ENCODE measurements at places on chromosomes 16 and 17.

DNA sequence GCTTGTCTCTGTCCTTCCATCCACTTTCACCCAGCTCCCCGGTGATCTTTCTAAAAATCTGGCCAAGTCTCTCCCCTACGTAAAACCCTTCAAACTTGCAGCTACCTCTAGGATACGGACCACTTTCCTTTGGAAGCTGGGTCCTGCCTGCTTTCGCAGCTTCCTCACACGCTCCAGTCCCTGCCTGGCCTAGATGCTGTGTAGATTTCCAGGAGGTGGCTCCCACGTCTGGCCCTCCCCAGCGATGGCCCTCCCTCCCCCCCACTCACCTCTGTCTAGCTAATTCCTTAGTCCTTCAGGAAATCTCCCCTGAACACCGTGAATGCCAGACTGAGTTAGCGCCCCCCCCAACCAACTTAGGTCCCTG is 579 bp upstream of the LRRC59 start:
- H3K4me1 ChIP-seq = peaks cover 25% of the 10 kb centered on the region
- H3K27me3 ChIP-seq = no peaks in the 10 kb centered on the region
- H3K36me3 ChIP-seq = peaks cover 16% of the 10 kb centered on the region
- H3K27ac ChIP-seq = peak overlapping the region; percentile 87
- H3K4me3 ChIP-seq = peak overlapping the region; percentile 93

DNA sequence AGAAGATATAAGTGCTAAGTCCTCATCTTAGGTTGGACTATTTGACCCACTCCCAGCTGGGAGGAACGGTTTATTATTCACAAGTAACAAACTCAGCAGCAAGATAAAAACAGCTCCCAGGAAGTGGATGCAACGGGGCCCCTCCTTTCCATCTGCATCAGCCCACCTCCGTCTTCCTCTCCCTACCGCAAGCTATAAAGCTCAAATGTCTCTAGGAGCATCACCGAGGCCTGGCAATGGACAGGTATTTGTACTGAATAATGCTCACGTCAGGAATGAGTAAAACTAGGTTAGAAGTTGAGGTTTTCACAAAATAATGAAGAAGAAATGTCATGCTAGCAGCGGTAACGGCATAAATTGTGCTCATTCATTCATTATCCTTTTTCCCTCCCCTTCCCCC is 408.7 kb upstream of the PSMD7 start:
- H3K27me3 ChIP-seq = peaks cover 7% of the 10 kb centered on the region
- no peaks in the 10 kb centered on the region for H3K36me3 ChIP-seq
- H3K4me3 ChIP-seq = no peak overlapping the region
- H3K4me1 ChIP-seq = peaks cover 6% of the 10 kb centered on the region

- no peak for DNase-seq
- no peak overlapping the region for H3K4me3 ChIP-seq
- no peak overlapping the region for H3K27ac ChIP-seq
These were observed 44.7 kb upstream of the KPNB1 start for GRCh38 chr17:47605011-47605410.

DNA sequence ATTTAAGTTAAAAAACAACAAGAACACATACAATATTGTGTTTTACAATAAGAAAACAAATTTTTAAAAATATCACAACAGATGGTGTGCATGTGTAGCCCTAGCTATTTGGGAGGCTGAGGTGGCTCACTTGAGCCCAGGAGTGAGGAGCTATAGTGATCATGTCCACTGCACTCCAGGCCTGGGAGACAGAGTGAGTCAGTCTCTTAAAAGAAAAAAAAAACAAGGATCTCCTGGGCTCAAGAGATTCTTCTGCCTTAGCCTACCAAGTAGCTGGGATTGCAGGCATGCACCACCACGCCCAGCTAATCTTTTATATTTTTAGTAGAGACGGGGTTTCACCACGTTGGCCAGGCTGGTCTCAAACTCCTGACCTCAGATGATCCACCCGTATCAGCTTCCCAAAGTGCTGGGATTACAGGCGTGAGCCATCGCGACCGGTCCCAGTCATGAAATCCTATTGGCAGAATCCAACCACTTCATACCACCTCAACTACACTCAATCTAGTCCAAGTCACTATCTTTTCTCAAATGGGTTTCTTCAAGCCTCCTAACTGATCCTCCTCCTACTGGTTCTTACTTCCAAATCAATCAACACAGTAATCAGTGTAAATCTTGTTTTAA is 55.0 kb downstream of the STH start:
- peak overlapping the region; percentile 11 for H3K27ac ChIP-seq
- H3K27me3 ChIP-seq = no peaks in the 10 kb centered on the region
- H3K4me1 ChIP-seq = peaks cover 8% of the 10 kb centered on the region
- H3K36me3 ChIP-seq = peaks cover 23% of the 10 kb centered on the region

DNA sequence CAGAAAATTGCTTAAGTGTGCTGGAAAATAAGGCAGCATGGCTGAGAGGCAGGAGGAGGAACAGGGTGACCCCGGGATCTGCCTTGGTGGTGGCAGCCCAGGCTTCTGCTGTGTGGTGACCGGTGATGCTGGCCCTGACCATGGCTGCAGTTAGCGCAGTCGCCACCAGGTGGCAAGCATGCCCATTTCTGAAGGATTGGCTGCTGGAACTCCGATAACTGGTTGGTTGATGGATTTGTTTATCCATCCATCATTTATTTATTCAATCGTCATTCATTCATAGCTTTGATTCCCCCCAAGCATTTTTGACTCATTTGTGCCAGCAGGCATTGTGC is 29.1 kb upstream of the ITGA3 start:
- H3K36me3 ChIP-seq = no peaks in the 10 kb centered on the region
- peaks cover 5% of the 10 kb centered on the region for H3K4me1 ChIP-seq
- H3K4me3 ChIP-seq = no peak overlapping the region
- H3K27ac ChIP-seq = no peak overlapping the region
- peaks cover 18% of the 10 kb centered on the region for H3K27me3 ChIP-seq

GRCh38 chr17:28384281-28385036 is 13.0 kb downstream of the SARM1 start:
- H3K36me3 ChIP-seq = peaks cover 12% of the 10 kb centered on the region
- H3K27ac ChIP-seq = peak overlapping the region; percentile 35
- peak overlapping the region; percentile 92 for H3K4me3 ChIP-seq
- peaks cover 15% of the 10 kb centered on the region for H3K4me1 ChIP-seq
- H3K27me3 ChIP-seq = peaks cover 10% of the 10 kb centered on the region
- DNase-seq = no peak
